ENCODE measurements at places on chromosomes 12 and 14. TPM values are rescaled to one million over a fixed set of nuclear protein-coding genes. Genes with fewer than 3 reads are reported as not detected.

FGF23 gene
- total RNA-seq = not detected

GPRC5D gene
- not detected for total RNA-seq

NKX2-1 gene
- total RNA-seq = not detected

MBD6 gene
- total RNA-seq = 2.1 TPM

FAR2 gene
- 6.1 TPM for total RNA-seq

AMN1 gene
- 5.7 TPM for total RNA-seq

CS gene
- 67.2 TPM for total RNA-seq

PLEKHH1 gene
- not detected for total RNA-seq

ALG10 gene
- total RNA-seq = 4.3 TPM

ZFHX2 gene
- total RNA-seq = not detected
